NCI-H1417 (cell line): ENCODE measurements at places on chromosomes 12 and 14.
A peak's percentile ranks its signal among the peaks of the same experiment; 100 is the strongest.

DNA sequence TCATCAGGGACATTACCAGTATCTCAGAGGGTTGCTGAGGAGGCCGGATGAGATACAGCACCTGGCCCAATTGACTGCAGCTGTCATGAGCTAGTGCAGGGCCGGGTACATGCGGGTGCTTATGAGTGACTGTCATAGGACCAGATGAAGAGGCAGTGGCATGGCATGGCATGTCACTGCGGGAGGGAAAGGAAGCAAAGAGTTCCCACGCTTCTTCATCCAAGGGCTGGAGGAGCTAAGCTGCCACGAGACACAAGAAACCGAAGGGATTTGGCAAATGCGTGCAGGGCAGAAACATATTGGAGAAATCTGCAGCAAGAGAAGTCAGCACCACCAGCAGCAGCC lies 10.7 kb upstream of the GPX2 start:
- DNase-seq, result no peak

- DNase-seq, result no peak
Measured at GRCh38 chr14:74615735-74616134, 3.7 kb upstream of the LTBP2 start.

- peak; percentile 56 for DNase-seq
Measured at GRCh38 chr12:6038160-6038559, 86.3 kb downstream of the VWF start.

- DNase-seq, result no peak
Measured at GRCh38 chr14:52279408-52279807, 11.9 kb downstream of the PTGDR start.

- DNase-seq, result no peak
Measured at GRCh38 chr12:101838628-101839323, 8.0 kb upstream of the GNPTAB start.

DNA sequence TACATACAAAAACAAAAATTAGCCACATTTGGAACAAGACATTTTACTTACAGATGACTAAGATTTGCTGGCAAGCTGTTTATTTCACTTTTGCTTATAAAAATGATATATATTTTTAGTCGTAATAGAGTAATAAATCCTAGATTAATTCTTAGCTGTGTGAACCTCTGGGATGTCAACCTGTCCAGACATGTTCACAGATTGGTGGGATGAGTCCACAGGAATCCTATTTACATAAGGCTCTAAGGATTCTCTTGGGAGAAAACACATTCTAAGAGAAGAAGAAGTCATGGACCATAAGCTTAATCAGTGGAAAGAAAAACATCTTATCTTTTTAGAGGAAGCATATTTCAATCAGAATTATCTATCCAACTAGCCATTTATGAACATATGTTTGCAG lies 797.4 kb downstream of the C12orf50 start:
- DNase-seq, result no peak

- DNase-seq, result no peak
Measured at GRCh38 chr14:37566811-37567371, 28.2 kb downstream of the FOXA1 start.

DNA sequence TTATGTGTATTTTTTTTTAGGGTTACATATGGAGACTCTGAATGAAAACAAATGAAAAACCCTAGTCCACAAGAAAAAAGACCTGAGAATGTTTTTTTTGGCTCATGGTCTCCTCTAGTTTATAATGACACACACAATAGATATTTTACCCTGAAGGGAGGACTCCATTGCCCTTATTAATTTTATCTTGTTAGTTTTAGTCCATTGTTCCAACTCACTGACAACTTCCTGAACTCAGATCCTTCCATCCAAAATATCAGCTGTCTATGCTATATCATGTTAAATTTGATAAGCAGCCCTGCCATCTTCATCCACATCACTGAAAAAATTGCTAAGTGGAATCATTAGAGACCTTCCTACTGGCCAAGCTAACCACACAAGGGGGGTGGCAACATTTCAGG lies 232.1 kb downstream of the MON2 start:
- DNase-seq, result no peak

DNA sequence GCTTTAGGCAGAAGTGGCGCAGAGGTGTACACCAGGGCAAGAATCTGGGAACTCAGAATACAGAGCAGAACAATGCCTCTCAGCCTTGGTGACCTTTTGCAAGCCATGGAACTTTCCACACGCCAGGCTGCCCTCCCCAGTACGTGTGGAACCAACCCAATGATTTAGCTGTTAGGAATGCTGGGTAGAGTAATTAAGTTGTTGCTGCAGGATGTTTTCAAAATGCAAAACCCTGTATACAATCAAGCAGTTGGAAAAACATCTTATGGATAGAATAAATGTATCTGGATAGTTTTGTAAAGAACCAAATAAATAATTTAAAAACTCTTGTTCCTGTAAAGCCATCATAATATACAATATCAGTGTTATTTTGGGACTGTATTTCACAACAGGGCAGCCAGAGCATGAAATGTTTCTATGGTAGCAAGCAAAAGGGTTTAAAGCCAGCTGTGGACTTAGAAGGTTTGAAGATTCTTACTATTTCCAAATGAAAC lies 19.4 kb downstream of the PPP1R36 start:
- no peak for DNase-seq

DNA sequence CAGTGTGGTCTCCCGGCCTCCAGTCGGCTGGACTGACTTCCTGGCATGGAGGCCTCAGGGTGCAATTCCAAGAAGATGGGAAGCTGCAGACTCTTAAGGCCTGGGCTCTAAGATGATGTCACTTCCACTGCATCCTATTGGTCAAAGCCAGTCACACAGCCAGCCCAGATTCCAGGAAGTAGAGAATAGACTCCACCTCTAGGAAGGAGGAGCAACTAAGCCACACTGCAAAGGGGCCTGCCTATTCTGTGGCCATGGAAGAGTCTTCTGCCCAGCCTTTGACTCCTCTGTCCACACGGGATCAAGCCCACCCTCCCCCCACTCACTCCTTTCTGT lies 103.9 kb upstream of the RFLNA start:
- no peak for DNase-seq

DNA sequence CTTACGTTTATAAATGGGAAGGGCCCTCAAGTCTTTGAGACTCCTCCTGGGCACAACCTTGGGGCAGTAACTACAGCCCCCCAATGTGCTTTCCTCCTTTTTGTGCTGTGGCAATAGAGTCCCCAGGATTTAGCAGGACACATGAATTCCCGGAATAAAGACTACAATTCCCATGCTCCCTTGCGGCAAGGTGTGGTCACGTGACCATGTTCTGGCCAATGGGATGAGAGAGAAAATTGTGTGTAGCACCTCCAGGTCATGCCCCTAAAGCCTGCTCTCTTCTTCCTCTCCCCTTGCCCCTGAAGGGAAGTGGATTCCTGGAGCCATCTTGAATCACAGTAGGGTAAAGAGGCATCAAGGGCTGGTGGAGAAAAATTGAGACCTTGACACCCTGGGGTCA lies 295.1 kb upstream of the SFSWAP start:
- no peak for DNase-seq

DNA sequence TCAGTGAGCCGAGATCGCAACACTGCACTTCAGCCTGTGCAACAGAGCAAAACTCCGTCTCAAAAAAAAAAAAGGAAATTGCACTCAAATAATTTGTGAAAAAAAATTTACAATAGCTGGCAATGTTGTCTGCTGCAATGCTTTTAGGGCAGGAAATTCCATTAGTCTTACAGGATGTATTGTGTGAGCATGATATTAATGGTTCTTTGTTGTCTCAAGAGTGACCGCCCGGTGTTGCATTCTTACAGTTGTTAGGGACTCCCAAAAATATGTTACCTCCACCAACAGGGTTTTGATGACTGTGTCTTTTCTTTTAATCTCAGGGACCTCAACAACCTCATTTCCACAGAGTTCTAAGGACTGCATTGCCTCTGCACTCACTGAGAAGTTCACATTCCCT lies 44.8 kb downstream of the PZP start:
- no peak for DNase-seq
